GM23248 (cell line): ENCODE measurements at places on chromosomes 11 and 22.
A peak's percentile ranks its signal among the peaks of the same experiment; 100 is the strongest.

GRCh38 chr22:46209262-46209661 lies 40.8 kb downstream of the CDPF1 start:
- H3K27me3 ChIP-seq: no peaks in the 10 kb centered on the region
- H3K4me1 ChIP-seq: no peaks in the 10 kb centered on the region
- H3K4me3 ChIP-seq: no peak overlapping the region
- no peak overlapping the region for H3K27ac ChIP-seq
- DNase-seq: peak; percentile 9

- H3K4me1 ChIP-seq: no peaks in the 10 kb centered on the region
- no peaks in the 10 kb centered on the region for H3K36me3 ChIP-seq
- DNase-seq: no peak
- H3K27me3 ChIP-seq: no peaks in the 10 kb centered on the region
- H3K27ac ChIP-seq: no peak overlapping the region
- H3K4me3 ChIP-seq: no peak overlapping the region
Measured at GRCh38 chr22:31377612-31378011, 21.8 kb upstream of the DRG1 start.

DNA sequence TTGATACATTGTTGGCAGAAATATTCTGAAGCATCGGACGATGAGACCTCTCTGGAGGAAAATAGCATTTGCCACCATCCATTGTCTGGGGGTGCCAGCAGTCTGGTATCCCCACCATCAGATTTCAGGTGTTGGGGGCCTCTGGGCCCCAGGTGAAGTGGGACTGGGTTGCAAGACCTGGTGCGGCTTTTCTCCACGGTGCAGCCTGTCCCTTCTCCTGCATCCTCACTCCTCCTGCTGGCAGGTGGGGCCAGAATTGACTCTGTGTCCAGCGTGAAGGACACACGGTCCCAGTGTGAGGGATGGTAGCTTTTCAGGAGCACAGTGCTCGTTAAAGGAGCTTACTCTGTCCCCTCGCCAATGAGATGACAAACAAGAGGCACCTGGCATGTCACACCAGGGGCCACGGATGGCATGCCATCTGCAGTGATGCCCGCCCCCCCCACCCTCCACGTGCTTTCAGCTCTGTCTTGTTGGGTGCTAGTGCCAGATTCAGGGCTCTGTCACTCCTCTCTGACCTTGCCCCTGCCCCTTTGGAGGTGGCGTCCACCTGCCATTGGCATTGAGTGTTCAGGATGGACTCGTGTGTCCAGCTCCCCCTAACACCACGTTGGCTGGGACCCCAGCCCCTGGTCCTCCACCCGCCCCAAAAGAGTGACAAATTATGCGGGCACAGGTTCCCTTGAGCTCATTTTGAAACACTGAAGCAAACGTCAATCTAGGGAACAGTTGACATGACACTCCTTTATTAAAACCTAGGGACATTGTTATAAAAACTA lies 62.4 kb downstream of the PARVG start:
- H3K27ac ChIP-seq: no peak overlapping the region
- no peaks in the 10 kb centered on the region for H3K36me3 ChIP-seq
- no peak for DNase-seq
- no peak overlapping the region for H3K4me3 ChIP-seq

GRCh38 chr22:29479417-29480261 lies at the start of gene NEFH:
Gene NEFH (plus strand): TSS chr22:29480218. CDS start chr22:29480263, 45 bp downstream.
- H3K27me3 ChIP-seq: peaks cover 42% of the 10 kb centered on the region
- H3K36me3 ChIP-seq: no peaks in the 10 kb centered on the region
- H3K4me3 ChIP-seq: peak within 1 kb of the TSS; percentile 49
- H3K27ac ChIP-seq: no peak within 1 kb of the TSS

- no peaks in the 10 kb centered on the region for H3K36me3 ChIP-seq
- no peak for DNase-seq
- no peak overlapping the region for H3K27ac ChIP-seq
- no peaks in the 10 kb centered on the region for H3K27me3 ChIP-seq
- no peak overlapping the region for H3K4me3 ChIP-seq
- H3K4me1 ChIP-seq: no peaks in the 10 kb centered on the region
Measured at GRCh38 chr11:2576111-2576510, 123.7 kb downstream of the KCNQ1OT1 start.

GRCh38 chr11:67099831-67100324 lies 19.2 kb upstream of the KDM2A start:
- no peaks in the 10 kb centered on the region for H3K36me3 ChIP-seq
- no peaks in the 10 kb centered on the region for H3K4me1 ChIP-seq
- H3K27ac ChIP-seq: no peak overlapping the region
- no peak overlapping the region for H3K4me3 ChIP-seq
- no peaks in the 10 kb centered on the region for H3K27me3 ChIP-seq

GRCh38 chr11:65890324-65891218 lies at the start of gene CCDC85B:
Gene CCDC85B (plus strand): TSS chr11:65890673. CDS start chr11:65890784, 111 bp downstream.
- peak within 1 kb of the TSS; percentile 99 for H3K27ac ChIP-seq
- H3K4me1 ChIP-seq: peaks cover 54% of the 10 kb centered on the region
- H3K27me3 ChIP-seq: no peaks in the 10 kb centered on the region
- DNase-seq: peak; percentile 98

GRCh38 chr22:33332538-33332937 lies 274.4 kb upstream of the SYN3 start:
- H3K27ac ChIP-seq: no peak overlapping the region
- H3K36me3 ChIP-seq: no peaks in the 10 kb centered on the region
- no peaks in the 10 kb centered on the region for H3K27me3 ChIP-seq
- H3K4me1 ChIP-seq: peaks cover 6% of the 10 kb centered on the region; the same call in 1 of the 2 replicates

GRCh38 chr22:24185501-24186351 lies 4.4 kb downstream of the SUSD2 start:
- no peaks in the 10 kb centered on the region for H3K27me3 ChIP-seq
- H3K4me3 ChIP-seq: no peak overlapping the region
- DNase-seq: no peak

- peak overlapping the region; percentile 30; the same call in 1 of the 2 replicates for H3K4me3 ChIP-seq
- H3K36me3 ChIP-seq: no peaks in the 10 kb centered on the region
- H3K27ac ChIP-seq: peak overlapping the region; percentile 94
- H3K4me1 ChIP-seq: peaks cover 57% of the 10 kb centered on the region
Measured at GRCh38 chr11:57277845-57278720, 41.0 kb upstream of the APLNR start.

- H3K4me3 ChIP-seq: no peak overlapping the region
- peak; percentile 85 for DNase-seq
- H3K4me1 ChIP-seq: peaks cover 43% of the 10 kb centered on the region
- no peaks in the 10 kb centered on the region for H3K27me3 ChIP-seq
- no peaks in the 10 kb centered on the region for H3K36me3 ChIP-seq
- H3K27ac ChIP-seq: peak overlapping the region; percentile 96
Measured at GRCh38 chr11:9219115-9219514, 46.0 kb downstream of the DENND5A start.

GRCh38 chr11:82869657-82870056 lies 30.6 kb downstream of the PRCP start:
- no peak for DNase-seq
- H3K4me3 ChIP-seq: no peak overlapping the region
- no peaks in the 10 kb centered on the region for H3K36me3 ChIP-seq
- H3K27ac ChIP-seq: no peak overlapping the region

GRCh38 chr11:72814286-72815109 lies at the start of gene ATG16L2:
Gene ATG16L2 (plus strand): TSS chr11:72814411. CDS start chr11:72814446, 35 bp downstream.
- no peaks in the 10 kb centered on the region for H3K27me3 ChIP-seq
- peak within 1 kb of the TSS; percentile 86 for H3K4me3 ChIP-seq
- peak; percentile 95 for DNase-seq
- peaks cover 30% of the 10 kb centered on the region for H3K4me1 ChIP-seq
- H3K27ac ChIP-seq: peak within 1 kb of the TSS; percentile 96
- 0 out of 2 replicates have a peak, but pooled peaks cover under 1% of the 10 kb centered on the region for H3K36me3 ChIP-seq

- no peak overlapping the region for H3K27ac ChIP-seq
- no peaks in the 10 kb centered on the region for H3K36me3 ChIP-seq
- peaks cover 14% of the 10 kb centered on the region for H3K27me3 ChIP-seq
- H3K4me3 ChIP-seq: no peak overlapping the region
- peak; percentile 61 for DNase-seq
Measured at GRCh38 chr11:119538753-119539152, 115.8 kb upstream of the THY1 start.

DNA sequence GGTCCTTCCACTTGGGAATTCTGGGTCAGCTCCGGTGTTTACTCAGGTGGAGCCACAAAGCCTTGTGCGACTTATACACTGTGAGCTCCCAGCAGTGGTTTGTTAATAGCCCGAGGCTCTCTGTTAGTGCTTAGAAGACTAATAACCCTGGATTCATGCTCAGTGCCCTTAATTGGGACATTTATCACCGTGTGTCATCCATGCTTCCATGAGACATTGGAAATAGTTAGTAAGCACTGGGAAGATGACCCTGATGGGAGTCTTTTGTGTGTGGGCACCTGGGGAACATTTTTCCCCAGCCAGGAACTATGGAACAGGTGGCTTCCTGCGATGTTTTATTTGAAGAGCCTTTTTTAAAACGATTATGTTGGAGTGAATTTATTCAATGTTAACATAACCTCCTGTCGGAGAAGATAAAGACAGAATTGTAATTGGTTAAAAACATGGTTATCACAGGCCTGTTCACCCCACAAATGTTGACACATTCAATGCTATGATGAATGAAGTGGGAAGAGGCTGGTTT lies 188.9 kb downstream of the MYO18B start:
- H3K27ac ChIP-seq: no peak overlapping the region
- no peaks in the 10 kb centered on the region for H3K4me1 ChIP-seq
- DNase-seq: no peak
- H3K27me3 ChIP-seq: no peaks in the 10 kb centered on the region
- H3K36me3 ChIP-seq: no peaks in the 10 kb centered on the region
